Cerebellum (tissue), 4 donors: ENCODE measurements at places on chromosomes 12 and 14. TPM values are rescaled to one million over a fixed set of nuclear protein-coding genes. Genes with fewer than 3 reads are reported as not detected.

The ITPR2 gene
- 38.6 TPM for total RNA-seq

DNA sequence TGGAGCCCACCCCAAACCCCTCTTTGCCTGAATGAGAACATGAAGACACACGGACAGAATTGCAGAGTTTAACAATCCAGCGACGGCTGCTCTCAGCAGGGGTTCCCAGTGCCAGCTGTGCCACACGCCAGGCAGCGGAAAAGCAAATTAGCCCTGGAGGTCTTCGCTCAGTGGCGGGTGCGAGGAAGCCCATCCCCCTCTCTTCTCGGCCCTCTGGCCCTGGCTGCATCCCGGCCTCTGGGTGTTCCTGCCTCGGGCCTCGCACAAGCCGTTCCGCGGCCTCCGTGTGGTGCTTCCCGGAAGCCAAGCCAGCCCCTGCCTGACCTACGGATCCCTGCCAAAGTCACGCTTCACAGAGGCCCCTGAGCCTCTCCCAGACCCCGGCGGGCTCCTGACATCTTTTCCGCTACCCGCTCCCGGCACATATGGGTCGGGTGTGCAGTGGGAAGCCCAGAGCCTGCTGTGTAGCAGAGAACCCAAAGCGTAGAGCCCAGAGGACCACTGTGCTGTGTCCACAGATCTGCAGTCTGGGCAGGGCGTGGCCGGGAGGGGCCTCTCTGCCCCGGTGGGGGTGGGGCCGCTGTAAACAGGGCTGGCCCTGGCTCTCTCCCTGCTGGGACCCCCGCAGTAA lies 70.7 kb upstream of the GALNT9 start:
- no peak for DNase-seq

DNA sequence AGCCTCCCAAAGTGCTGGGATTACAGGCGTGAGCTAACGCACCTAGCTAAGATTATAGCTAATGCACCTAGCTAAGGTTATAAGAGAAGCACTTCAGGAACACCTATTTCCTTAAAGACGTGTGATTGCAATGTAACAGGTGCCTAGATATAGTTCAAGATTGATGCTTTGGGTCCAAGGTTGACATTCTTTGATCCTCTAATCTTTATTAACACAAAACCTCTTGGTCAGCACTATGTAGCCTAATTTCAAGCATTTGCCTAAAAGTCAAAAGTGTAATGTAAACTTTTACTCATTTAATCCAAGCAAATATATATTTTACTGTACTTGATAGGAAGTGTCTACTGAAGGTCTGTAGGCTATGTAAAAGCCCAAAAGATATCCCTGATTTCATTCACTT lies 36.5 kb downstream of the SCFD1 start:
- DNase-seq, result no peak

- no peak for DNase-seq
These were observed 22.4 kb upstream of the LRRK2 start for GRCh38 chr12:40202095-40203059.

GRCh38 chr14:77024171-77024691 lies 4.3 kb downstream of the IRF2BPL start:
- DNase-seq, result peak; percentile 49

- DNase-seq, result no peak
These were observed 982.0 kb upstream of the TMEM132C start for GRCh38 chr12:127284870-127285431.

- DNase-seq, result no peak
These were observed 1.9 kb upstream of the KRT79 start for GRCh38 chr12:52836042-52836466.

DNA sequence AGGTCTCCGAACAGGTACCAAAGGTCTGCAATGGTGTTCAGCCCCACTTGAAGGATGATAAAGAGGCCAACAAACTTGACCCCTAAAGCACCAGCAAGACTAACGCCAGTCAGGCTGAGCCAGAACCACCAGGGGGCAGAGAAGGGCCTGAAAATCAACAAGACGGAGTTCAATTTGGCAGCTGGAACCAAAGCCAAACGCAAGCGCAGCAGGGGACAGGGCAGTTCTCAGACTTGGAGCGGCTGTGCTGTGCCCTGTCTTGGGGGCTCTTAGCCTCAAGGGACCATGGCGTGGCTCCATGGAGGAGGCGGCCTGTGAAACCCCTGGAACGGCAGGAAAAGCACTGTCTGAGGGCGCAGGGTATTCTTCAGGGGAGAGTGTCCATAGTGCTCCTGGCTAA lies 19.6 kb downstream of the POMT2 start:
- DNase-seq, result peak; percentile 39

DNA sequence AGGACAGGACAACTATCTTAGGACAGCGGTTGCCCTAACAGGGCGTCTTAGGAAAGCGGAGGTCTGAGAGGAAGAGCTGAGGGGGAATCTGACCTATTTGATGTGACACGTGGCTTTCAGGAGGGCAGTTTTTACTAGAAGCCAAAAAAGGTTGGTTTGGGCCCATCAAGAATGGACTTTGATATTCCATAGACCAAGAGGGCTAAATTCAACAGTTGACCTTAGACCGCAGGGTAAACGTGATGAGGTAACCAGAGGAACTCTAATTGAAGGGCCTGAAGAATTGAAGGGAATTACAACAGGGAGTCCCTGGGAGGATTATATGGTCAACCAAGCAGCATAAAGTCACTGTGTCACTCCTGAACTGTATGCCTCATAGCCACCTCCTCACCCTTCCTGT lies 11.5 kb downstream of the C1S start:
- no peak for DNase-seq
